Pancreas (tissue), 10 donors: ENCODE measurements at places on chromosomes 1 and 21. TPM values are rescaled to one million over a fixed set of nuclear protein-coding genes. Genes with fewer than 3 reads are reported as not detected.

DNA sequence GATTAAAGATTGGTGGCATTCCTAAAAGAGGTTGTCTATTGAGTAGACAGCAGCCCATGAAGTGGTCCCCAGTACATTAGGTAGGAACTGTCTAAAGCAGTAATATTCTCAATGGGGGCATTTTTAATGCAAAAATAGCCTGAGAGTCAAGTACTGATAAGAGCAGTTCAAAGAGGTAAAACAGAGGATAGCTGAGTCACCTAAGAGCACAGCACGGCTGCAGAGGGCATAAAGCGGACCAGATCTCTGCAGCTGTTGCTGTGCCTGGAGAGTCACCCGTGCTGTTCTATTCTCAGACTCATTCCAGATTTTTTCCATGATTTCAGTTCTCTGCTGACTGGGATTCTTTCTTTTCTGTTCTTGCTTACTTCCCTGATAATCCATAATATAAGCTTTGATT lies 313.2 kb downstream of the OLFM3 start:
- no peak for DNase-seq

GRCh38 chr1:154575951-154576566 lies 8.5 kb downstream of the CHRNB2 start:
- DNase-seq = no peak

Gene EVA1B
- total RNA-seq = 3.8 TPM

- no peak for DNase-seq
Observed at GRCh38 chr21:22399681-22400514, 1401.7 kb downstream of the NCAM2 start.

DNA sequence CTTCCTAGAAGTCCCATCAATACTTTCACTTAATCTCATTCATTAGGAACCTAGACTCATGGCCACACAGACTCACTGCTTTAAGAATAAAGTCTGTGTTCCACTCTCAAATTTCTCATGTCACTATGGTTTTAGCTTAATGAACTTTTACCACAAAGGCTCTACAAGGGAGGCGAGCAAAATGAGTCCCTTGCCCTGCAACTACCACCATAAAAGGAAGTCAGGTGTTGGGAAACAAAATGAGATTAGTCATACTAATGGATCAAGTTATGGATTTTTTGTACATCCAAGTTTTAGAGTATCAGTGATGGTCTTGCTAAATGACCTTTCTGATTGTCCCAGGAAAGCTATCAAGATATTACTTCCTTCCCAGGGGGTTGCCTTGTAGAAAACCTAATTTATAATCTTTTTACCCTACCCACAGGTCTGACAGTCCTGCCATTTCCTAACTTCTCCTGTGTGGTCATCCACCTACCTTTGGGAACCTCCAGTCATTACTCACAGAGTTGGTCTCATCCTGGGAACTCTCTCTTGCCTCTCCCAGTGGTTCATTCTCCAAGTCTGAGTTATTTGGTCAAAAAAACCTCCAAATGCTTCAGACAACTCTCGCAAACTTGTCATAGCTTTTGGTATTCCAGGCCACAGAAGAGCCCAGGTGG lies 51.8 kb upstream of the SLC16A1 start:
- DNase-seq = no peak

Gene OR2T33
- not detected for total RNA-seq

Gene PLPPR5
- total RNA-seq = 0.08 TPM

- no peak for DNase-seq
Observed at GRCh38 chr1:19476450-19477190, 8.7 kb downstream of the CAPZB start.

DNA sequence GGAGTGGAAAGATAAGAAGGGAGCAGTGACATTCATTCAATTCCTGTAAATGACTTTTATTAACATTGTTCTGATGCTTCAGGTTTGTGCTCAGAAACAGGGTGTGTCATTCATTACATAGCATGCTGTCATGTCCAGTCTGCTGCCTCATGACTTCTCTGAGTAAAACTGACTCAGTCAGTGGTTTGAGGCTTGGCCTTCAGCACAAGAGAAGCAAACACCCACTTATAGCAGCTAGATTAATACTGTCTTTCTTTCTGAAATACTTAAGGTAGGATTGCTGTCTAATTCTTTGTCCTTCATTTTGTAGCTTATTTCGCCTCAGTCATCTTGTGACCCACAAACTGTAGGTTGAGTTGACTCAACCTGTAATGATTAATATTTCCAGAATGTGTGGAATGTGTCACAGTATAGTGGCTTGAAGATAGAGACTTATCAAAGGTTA lies 32.9 kb downstream of the RASAL2 start:
- DNase-seq = no peak

DNA sequence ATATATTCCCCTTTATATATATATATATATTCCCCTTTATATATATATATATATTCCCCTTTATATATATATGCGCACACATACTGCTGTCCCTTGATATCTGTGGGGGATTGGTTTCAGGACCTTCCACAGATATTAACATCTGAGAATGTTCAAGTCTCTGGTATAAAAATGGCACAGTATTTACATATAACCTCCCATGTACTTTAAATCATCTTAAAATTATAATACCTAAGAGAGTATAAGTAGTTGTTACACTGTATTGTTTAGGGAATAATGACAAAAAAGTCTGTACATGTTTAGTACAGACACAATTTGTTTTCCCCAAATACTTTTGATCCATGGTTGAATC lies 45.8 kb downstream of the NR5A2 start:
- DNase-seq = no peak

DNA sequence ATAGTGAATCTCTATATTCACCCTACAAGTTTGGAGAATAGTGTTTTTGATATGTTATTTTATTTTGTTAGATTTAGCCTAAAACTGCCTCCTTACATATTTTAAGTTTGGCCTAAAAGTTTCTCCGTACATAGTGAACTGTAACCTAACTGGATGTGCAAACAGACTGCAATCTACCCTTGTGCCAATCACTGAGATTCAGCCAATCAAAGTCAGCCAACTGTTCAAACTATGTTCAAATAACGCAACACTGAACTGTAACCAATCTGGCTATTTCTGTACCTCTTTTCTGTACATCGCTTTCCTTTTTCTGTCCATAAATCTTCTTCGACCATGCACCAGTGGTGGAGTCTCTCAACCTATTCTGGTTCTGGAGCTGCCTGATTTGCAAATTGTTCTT lies 11.8 kb upstream of the DMRTB1 start:
- DNase-seq = no peak
